ENCODE measurements at places on chromosomes 7 and 10.

DNA sequence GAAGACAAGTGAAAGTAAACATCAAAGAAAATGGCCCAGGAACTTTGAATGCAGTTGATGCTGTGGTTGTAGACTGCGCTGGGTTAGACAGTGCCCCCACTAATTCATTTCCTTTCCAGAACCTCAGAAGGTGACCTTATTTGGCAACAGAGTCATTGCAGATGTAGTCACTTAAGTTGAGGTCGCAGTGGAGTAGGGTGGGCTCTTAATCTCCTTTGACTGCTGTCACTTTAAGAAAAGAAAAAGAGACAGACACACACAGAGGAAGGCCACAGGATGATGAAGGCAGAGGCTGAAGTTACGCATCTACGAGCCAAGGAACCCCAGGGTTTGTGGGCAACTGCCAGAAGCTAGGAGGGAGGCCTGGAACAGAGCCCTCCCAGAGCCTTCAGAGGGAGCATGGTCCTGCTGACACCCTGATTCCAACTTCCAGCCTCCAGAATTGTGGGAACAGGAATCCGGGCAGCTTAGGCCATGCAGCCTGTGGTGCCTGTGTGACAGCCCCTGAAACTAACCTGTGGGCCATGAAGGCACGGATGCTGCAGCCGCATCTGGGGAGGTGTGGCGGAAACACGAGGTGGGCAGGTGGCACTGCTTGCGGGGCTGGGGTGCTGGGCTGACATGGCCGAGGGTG, 107.6 kb downstream of the PRKAG2 start:
- no peak for DNase-seq

DNA sequence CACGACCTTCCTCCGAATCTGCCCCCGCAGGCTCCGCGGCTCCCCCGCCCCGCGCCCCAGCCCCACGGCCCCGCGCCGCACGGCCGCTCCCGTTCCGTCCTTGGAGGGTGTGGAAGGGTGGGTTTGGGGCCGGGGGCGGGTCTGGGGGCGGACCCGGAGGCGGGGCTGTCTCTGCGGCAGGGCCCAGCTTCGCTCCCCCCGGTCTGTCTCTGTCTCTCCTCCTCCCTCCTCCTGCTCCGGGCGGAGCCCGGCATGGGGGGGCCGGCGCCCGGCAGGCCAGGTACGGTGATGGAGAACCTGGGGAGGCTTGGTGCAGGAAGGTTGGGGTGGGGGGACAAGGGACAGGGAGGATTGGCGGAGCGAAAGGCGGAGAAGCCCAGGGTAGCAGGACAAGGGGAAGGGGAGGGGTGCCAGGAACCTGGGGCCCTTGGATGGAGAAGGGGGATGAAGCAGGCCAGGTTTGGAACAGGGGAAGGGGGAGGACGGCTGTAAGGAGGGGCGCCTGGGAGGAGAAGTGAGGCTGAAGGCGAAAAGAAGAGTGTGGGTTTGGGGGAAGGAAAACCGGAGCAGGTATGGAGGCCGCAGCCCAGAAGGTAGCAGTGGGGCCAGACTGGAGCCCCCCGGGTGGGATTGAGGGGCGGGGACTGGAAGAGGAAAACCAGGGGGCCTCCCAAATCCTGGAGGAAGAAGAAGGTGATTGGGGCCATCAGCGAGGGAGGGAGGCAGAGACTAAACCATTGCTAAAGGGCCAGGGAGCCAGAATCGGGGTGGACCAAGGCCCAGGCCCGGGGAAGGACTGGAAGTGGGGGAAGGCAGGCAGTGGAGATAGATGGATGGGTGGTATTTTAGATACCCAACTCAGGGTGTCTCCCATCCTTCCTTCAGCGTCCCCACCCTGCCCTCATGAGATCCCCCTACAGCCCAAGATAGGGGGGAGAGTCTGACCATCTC, at the start of gene NYAP1:
TSS of gene NYAP1 (plus strand) at position 206 of the 951 bp plus-strand sequence. CDS start 1,385 bp downstream, outside the sequence.
- no peak for DNase-seq

DNA sequence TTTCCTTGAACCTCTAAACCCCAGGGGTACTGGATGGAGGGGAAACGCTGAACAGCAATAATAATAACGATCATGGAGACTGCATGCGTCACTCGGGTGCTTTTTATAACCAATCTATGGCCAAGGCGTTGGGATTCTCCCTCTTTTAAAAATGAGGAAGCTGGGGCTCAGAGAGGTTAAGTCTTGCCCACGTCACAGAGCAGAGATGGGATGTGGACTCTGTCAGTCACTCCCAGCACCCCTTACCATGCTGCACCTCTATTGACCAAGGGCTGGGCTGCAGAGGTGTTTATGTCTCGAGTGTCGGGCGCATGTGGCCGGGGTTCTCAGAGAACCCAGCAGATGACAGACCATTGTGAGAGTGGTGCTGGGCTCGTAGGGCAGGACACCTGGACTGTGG, 129.9 kb downstream of the CDH23 start:
- no peak for DNase-seq

GRCh38 chr10:129101232-129101980, 365.6 kb upstream of the MGMT start:
- no peak for DNase-seq

All from fibroblast of skin of left biceps (primary cell).